ENCODE measurements at places on chromosomes 5 and 9.

- no peak for DNase-seq
These were observed 363.0 kb upstream of the RIOK2 start for GRCh38 chr5:97545886-97546535.

DNA sequence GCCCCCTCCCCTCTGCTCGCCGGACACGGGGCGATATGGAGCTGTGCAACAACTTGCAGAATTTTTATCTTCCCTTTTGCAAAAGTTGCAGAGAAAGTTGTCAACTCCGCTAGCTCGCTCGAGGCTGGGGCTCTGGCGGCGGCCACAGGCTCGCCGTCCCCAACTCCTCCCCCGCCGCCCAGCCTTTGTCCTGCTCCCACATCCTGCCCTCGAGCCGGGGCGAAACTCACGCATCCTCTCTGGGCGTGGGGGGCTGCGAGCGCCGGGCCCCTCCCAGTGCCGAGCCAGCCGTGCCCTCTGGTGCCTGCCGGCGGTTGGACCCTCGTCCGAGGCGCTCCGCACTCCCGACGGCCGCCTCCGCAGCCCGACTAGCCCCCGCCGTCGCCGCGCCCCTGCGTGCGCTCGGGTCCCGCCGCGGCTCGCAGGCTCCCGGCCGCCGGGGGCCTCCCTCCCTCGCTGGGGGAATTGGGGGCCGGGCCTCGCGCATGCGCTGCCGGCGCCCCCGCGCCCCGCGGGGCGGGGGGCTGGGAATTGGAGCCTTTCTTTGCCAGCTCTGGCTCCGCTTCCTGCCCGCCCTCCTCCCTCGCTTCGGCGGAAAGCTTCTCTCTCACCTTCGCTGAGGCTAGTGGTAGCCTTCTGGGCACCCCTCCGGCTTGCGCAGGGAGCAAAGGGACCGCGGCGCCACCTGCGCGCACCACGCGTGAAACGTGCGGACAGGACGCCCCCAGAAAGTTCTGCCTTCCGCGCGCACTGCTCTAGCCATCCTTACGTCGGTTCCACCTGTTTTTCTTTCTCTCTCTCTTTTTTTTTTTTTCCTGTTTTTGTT lies at the start of gene CCNJL:
Gene CCNJL, minus strand, starts transcription at position 431 of the 826 bp plus-strand sequence. CDS start 641 bp downstream, outside the sequence.
- no peak for DNase-seq

DNA sequence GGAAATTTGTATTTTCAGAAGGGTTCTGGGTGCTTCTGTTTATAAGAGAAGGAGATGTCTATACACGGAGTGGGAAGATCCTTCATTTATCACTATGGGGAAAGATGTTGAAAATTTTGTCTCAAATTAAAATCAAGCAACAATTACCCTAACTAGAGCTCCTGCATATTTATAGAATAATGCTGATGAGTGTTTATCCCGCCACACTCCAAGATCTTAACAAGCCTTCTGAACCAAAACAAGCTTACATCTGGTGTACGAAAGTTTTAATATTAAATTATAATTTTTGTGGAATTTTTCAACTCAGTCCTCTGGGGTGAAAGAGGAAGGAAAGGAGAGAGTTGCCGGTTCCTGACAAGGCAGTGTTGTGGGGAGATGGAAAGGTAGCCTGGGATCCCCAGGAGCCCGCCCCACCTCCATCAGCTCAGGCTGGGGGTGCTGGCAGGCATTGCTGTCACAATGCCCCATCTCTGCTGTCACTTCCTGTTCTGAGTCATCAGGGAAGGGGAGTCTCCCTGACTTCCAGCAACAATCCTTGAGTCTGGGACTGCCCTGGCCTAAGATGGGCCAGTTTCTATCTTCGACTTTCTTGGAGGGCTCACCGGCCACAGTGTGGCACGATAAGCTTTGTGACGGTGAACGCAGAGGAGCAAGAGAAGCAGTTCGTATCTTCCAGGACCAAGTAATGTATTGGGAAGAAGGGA lies 64.5 kb downstream of the ERAP1 start:
- peak; percentile 75 for DNase-seq

- DNase-seq, result no peak
These were observed 1295.8 kb downstream of the EFNA5 start for GRCh38 chr5:106374956-106375355.

DNA sequence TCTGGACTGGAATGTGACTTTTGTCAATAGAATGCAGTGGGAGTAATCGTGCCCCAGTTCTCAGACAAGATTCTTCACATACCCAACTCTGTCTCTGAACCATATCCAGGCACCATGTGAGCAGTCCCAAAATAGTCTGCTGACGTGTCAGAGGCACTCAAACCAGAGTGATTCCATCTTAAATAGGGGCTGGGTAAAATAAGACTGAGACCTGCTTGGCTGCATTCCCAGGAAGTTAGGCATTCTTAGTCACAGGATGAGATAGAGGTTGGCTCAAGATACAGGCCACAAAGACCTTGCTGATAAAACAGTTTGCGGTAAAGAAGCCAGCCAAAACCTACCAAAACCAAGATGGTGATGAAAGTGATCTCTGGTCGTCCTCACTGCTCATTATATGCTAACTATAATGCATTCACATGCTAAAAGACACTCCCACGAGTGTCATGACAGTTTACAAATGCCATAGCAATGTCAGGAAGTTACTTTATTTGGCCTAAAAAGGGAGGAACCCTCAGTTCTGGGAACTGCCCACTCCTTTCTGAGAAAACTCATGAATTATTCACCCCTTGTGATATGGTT lies 16.9 kb upstream of the PLCXD3 start:
- DNase-seq, result no peak

DNA sequence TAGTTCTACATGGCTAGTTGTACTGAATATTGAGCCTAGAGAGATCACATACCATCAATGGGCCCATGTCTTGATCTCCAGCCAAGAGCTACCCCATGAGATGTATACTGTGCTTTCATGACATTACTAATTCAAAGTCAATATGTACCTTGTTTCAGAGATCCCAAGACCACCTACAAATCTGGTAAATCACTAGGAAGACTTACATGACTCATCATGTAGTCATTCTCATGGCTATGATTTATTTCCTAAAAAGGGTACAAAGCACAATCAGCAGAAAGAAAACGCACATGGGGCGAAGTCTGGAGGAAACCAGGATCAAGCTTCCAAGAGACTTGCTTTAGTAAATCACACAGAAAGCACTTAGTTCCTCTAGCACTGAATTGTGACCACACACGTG lies 103.0 kb downstream of the PCSK5 start:
- no peak for DNase-seq

GRCh38 chr5:175281257-175281656 lies 162.7 kb downstream of the DRD1 start:
- no peak for DNase-seq

GRCh38 chr5:88269222-88269771 lies 652 bp upstream of the TMEM161B start:
- DNase-seq, result peak; percentile 53

- DNase-seq, result no peak
These were observed 50.5 kb upstream of the RNU6ATAC start for GRCh38 chr9:134214766-134215419.

Measured in hematopoietic multipotent progenitor cell treated with erythropoietin and hydrocortisone succinate and interleukin-3 and kit ligand, for 8 days (in vitro differentiated cells).